ENCODE measurements at places on chromosomes 13 and 19. TPM values are rescaled to one million over a fixed set of nuclear protein-coding genes. Genes with fewer than 3 reads are reported as not detected.

PRSS57 gene
- 1.1 TPM for total RNA-seq

MAN2B1 gene
- total RNA-seq: 30.6 TPM

DAND5 gene
- total RNA-seq: not detected

SIGLEC6 gene
- 0.11 TPM for total RNA-seq

ZNF878 gene
- 0.44 TPM for total RNA-seq

MLLT1 gene
- total RNA-seq: 11.5 TPM

SUPT5H gene
- total RNA-seq: 35.9 TPM

PEAK3 gene
- not detected for total RNA-seq

All from spinal cord (tissue), 10 donors.